ENCODE measurements at places on chromosomes 5 and 9. TPM values are rescaled to one million over a fixed set of nuclear protein-coding genes. Genes with fewer than 3 reads are reported as not detected.

Gene OGN
- total RNA-seq = not detected

Gene CBY3
- total RNA-seq = not detected

Gene CRAT
- 38.7 TPM for total RNA-seq

Gene SLC6A3
- total RNA-seq = not detected

Gene AK8
- total RNA-seq = 0.32 TPM

Gene LCN1
- not detected for total RNA-seq

Gene PHF24
- not detected for total RNA-seq

Gene FAM153A
- total RNA-seq = not detected

Gene CCL21
- total RNA-seq = not detected

Gene CAVIN4
- total RNA-seq = 1.3 TPM

Gene SLC46A2
- total RNA-seq = not detected

Gene INSYN2B
- total RNA-seq = 12.5 TPM

Gene SV2C
- total RNA-seq = not detected
